Naive thymus-derived CD8-positive, alpha-beta T cell (primary cell): ENCODE measurements at places on chromosomes 16 and 17.

DNA sequence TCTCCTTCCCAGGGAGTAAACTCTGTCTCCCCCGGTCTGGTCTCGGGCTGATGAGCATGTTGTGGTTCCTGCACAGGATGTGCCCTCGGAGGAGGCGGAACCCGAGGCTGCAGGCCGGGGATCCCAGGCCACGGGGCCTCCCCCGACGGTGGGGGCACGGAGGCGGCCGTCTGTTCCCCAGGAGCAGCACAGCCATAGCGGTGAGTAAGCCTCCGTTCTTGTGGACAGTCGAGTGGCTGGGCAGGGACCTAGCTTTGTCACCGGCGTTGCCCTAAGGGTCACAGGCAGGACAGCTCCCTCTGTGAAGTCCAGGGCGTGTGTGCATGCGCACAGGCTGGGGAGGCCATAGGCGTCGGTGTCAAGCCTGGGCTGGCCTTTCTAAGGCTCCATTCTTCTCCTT, 3.5 kb downstream of the ZNF213 start:
- no peak for DNase-seq

DNA sequence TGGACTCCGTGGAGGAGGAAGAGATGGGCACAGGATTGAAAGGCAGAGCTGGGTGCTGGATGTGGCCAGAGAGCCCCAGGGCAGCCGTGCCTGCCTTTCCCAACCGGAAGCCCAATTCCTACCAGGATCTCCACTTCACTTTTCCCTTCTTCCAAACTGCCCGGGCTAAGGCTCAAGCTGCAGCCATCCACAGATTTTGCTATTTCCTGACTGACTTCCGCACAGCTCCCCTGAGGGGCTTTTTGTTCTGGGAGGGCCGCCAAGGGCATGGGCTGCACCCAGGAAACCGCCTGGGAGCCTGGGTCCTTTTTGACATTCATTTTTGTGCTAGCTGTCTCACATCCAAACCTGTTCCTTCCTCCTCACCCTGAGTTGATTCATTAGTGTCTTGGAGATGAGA, 4.2 kb downstream of the SHISA6 start:
- no peak for DNase-seq

DNA sequence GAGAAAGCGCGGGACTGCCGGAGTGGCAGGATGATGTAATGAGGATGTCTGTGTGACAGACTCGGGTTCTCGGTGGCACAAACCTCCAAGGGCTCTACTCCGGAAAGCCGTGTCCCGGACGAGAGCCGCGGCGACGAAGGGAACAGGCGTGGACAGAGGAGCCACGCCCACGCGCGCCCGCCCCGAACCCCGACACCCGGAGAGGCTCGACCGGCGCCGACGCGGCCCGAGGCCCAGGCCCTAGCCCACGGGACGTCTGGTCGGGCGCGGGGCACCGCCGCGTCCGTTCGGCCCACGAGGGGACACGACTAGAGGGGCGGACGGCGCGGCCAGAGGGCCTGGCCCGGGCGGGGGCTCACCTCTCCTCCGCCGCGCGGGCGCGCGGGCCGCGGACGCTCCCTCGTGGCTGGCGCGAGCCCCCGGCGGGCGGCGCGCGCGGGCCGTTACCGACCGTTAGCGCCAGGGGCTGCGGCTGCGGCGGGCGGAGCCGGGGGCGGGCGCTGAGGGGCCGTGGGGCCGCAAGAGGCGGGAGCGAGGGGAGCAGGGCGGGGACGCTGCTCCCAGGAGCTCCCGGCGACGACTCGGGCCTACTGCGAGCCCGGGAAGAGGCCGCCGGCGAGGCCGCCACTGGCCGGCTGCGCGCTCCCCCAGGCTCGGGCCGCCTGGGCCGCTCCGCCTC, 2.1 kb upstream of the IRX5 start:
- peak; percentile 28 for DNase-seq

GRCh38 chr16:47254756-47255155, 111.0 kb upstream of the NETO2 start:
- DNase-seq, result no peak
